ENCODE measurements at places on chromosomes 5 and 9.

DNA sequence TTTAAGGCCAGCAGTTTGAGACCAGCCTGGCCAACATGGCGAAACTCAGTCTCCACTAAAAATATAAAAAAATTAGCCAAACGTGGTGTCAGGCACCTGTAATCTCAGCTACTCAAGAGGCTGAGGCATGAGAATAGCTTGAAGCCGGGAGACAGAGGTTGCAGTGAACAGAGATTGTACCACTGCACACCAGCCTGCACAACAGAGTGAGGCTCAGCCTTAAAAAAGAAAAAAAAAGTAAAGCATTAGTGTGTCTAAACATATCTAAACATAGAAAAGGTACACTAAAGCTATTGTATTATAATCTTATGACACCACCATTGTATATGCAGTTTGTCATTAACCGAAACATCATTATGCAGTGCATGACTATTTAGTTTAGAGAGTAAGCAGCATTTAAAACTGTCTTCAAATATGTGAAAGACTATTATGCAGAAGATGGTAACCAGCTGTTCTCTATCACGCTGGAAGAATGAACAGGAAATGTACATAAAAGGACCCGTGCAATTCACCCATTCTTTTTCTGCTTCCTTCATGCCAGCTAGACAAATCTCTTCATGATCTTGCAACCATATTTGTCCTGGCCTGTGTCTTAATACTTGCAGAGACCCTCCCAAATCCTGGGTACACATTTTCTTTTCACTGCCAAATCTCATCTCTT lies 58.6 kb downstream of the ITGA1 start:
- no peak for DNase-seq

DNA sequence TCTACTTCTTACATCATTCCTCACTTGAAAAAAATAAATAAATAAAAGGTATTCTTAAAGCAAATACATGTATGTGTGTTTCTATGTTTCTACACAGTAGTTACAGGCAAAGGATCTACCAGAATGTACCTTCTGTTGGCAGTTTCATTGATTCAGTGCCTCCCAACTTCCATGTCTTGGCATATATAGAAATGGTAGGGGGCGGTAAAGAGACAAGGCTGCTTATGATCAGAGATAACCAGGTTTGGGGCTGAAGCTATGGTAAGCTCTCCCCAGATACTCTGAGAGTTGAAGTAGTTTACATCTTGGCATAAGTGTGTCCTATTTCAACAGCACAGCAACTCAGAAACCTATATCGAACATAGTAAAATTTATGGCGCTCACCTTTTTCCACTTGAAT lies 1075.4 kb upstream of the C9orf72 start:
- no peak for DNase-seq

- DNase-seq = no peak
Observed at GRCh38 chr5:2575292-2575691, 176.2 kb downstream of the IRX2 start.

DNA sequence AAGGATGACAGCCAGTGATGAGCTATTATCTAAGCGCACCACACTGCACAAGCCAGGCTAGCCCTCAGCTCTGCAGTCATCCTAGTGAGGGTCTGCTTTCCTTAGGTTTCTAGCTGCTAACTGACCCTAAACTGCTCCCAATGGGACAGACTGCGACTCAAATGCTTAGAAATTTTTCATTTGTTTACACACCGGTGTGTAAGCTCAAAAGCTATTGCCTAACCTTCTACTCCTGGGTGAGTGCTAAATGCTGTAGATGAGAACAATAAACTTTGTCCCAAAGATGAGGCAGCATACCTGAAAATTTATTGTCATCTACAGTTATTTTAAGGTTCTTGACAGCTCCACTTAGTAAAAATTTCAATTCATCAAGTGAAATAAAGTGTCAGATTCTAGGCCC lies 311.4 kb downstream of the TMEM167A start:
- DNase-seq = no peak

- no peak for DNase-seq
Observed at GRCh38 chr9:21031091-21031807, at the start of gene HACD4. Gene HACD4 (minus strand): TSS chr9:21031640. CDS start chr9:21031590, 50 bp downstream.

DNA sequence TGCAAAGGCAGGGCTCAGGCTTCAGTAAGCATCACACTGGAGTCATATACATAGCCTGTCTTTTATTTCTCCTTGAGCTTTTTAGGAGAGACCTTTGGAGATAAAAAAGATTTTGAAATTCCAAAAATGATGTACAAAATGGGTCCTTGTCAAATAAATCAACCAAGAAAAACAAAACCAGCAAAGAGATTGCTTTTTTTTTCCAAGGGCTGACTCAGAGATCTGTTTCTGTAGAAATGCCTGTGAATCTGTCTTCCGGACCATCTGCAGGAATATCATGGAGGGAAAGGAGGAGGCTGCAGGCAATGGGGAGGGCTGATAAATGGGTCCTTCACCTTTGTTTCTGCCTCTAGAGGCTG lies 77.4 kb downstream of the SLIT3 start:
- DNase-seq = no peak

DNA sequence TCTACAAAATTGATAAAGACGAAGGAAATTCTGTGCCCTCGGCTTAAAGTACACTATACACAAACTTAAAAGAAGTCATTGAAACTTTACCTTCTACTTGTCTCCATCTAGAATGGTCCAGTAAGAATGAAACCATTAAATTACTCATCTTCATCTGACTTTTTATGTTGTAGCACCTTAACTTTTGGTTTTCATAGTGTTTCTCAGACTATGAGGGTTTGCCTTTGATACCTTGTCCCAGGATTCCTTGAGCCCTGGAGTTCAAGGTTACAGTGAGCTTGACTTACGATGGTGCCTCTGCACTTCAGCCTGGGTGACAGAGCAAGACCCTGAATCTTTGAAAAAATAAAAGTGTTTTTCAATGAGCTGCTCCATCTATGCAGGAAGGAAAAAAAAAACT lies 132.2 kb downstream of the CDC42SE2 start:
- DNase-seq = no peak

DNA sequence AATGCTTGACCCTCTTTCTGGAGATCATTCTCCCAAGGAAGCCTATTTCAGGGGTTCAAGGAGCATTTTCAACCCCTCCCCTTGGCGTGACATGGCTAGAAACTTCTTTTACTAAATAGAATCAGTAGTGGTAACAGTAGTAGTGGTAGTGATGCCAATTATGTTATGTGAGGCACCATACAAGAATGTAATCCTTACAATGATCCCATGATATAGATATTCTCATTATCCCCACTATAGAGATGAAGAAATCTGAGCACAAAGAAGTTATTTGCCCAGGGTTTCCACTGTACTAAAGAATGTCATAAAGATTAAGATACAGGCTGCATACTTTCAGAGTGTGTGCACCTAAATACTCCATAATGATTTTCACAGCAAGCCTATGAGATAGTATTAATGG lies 155.4 kb upstream of the CLINT1 start:
- DNase-seq = no peak

- DNase-seq = no peak
Observed at GRCh38 chr5:138760448-138761110, 7.4 kb downstream of the CTNNA1 start.

DNA sequence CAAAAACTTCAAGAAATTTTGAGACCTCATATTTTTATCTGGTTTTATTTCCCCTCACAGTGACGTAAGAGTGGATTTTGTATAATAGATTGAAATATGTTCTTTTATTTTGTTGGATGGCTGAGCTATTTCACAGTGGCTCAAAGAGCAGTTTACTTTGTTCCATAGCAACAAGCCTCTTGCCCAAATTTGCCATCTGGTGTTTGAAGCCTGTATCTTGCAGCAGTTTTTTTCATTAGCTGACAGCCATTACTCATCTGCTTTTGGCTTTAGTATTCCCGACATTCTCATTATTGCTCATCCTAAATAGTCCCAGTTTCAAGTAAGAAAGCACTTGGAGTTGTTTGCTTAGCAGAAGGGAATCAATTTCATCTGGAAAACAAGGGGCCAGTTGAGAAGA lies 36.3 kb downstream of the GDA start:
- DNase-seq = no peak

- DNase-seq = no peak
Observed at GRCh38 chr9:131631306-131631705, 86.0 kb downstream of the PRRT1B start.

GRCh38 chr5:95817430-95817829 lies 5.1 kb downstream of the GLRX start:
- DNase-seq = no peak

Data from BE2C (cell line).